Glomerular endothelial cell (primary cell): ENCODE measurements at places on chromosomes 5 and 9. TPM values are rescaled to one million over a fixed set of nuclear protein-coding genes. Genes with fewer than 3 reads are reported as not detected.

GRCh38 chr9:104971511-104971910 is 43.6 kb upstream of the ABCA1 start:
- DNase-seq: no peak

The OBP2B gene
- not detected in 2 replicates for total RNA-seq

DNA sequence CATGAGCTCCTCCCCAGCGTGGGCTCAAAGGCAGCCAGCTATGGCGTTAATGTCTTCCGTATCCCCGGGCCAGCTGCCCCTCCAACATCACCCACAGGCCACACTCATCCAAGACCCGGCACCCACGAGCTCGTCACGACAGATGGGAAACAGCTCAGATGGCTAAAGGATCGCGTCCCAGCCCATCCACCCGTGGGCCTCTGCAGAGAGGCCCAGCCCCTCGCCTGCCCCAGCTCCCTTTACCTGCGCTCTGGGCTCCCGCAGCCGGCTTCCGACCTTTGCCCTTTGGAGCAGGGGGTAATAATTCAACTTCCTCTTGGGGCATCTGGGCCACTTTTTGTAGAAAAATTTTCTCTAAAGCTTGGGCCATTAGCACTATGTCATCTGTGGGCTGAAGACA is 16.5 kb downstream of the BRD3 start:
- DNase-seq: no peak

GRCh38 chr5:102617191-102618187 is 118.7 kb upstream of the SLCO6A1 start:
- DNase-seq: no peak

- DNase-seq: no peak
Measured at GRCh38 chr5:90613459-90613858, 54.9 kb downstream of the ADGRV1 start.

DNA sequence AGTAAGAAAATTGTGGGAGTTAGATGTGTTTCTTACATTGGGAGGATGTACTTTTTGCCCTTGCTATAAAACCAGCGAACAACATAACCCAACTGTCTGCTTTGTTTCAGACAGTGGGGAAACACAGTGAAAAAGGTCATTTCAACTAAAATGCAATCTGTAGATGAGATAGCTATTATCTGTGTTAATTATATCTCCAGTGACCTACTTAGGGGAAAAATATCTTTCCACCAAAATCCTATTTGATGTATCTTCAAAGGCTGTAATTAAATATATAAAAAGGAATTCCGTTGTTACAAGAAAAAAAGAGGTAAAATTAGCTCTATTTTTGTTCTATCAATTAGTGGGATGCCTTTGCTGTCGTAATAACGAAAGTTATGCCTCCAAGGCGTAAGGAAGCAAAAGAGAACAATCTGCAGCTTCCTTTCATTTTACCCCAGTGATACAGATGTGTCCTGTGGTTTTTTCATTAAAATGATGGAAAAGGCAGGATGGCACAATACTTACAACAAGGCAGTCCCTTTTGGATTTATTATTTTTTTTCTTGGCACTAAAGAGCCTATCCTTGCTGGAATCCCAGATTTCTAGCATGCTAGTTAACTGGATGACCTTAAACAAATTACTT is 100.9 kb downstream of the GNA14 start:
- DNase-seq: no peak
